ENCODE measurements at places on chromosomes 4 and X. TPM values are rescaled to one million over a fixed set of nuclear protein-coding genes. Genes with fewer than 3 reads are reported as not detected.

ALB gene
- not detected for total RNA-seq

CENPVL3 gene
- not detected for total RNA-seq

ZCCHC12 gene
- not detected for total RNA-seq

SAP30 gene
- 50.1 TPM for total RNA-seq

GAB1 gene
- total RNA-seq = 67.5 TPM

GYPB gene
- total RNA-seq = not detected

NAP1L2 gene
- total RNA-seq = 0.48 TPM

RTL5 gene
- total RNA-seq = 3.3 TPM

- DNase-seq = no peak
Observed at GRCh38 chr4:177118596-177118995, 191.1 kb upstream of the NEIL3 start.

DNA sequence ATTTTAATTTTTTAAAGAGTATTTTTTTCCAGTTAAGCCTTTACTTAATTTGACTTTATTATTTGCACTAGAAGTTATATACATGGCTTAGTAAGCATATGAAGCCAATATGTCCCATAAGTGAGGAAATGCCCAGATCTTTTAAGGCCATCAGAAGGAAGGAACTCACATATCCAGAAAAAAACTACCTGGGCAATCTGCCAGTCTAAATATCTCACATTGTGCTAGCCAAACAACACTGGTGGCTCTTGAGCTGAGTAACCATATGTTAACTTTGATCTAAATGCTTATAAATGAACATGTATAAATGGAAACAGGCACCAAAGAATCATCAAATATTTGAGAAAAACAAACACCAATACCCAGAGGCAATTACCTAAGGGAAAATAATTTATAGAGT, 138.6 kb upstream of the APOOL start:
- no peak for DNase-seq

DNA sequence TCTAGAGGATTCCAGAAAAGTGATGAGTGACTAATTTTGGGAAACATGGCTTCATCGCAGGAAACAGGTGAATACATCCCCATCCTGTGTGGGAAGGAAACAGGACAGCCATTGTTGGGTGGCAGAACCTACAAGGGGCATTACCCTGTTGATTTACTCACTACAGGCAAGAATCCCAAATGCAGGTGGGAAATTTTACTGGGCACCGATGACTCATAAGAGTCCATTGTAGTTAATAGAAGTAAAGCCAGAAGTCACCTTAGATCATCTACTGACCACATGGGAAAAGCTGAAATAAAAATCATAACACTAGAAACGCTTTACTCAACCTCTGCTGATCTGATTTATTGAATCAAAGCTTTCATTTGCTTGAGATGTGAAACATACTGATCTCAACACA, 136.4 kb downstream of the TRIML1 start:
- no peak for DNase-seq

GRCh38 chr4:85113706-85114105, 147.2 kb upstream of the WDFY3 start:
- DNase-seq = no peak

DNA sequence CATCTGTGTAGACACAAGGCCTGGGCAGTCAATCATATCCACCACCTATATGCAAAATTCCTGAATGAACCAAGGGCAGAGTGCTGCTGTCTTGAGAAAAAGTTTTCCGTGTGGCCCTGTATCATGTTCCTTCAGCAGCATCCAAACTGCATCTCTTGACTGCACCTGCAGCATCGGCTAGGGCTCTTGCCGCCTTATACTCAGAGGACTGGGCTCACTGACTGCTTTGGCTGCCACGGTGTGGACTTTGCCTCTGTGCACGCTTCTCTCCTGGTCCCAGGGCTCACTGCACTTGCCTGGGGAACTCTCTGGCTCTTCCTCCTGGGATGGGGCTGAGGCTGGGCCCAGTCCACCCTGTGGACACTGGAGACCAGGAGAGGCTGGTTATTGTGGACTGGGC, 39.5 kb upstream of the STS start:
- no peak for DNase-seq

DNA sequence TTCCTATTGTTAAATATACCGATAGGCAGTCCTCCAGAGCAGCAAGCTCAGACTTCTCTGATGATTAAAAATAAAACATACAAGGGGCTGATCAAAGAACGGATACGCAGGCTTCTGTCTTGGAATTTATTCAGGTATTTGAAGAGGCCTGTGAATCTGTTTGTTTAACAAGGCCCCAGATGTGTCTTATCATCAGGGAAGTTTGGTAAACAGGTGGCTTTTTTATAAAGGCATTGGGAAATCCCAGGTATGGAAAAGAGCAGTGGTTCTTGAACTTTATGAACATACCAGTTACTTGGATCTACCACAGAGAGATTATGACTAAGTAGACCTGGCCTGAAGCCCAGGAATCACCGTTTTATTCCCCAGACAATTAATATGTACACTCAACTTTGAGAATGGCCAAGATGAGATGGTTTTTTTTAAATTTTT, 47.9 kb downstream of the SOWAHB start:
- no peak for DNase-seq

DNA sequence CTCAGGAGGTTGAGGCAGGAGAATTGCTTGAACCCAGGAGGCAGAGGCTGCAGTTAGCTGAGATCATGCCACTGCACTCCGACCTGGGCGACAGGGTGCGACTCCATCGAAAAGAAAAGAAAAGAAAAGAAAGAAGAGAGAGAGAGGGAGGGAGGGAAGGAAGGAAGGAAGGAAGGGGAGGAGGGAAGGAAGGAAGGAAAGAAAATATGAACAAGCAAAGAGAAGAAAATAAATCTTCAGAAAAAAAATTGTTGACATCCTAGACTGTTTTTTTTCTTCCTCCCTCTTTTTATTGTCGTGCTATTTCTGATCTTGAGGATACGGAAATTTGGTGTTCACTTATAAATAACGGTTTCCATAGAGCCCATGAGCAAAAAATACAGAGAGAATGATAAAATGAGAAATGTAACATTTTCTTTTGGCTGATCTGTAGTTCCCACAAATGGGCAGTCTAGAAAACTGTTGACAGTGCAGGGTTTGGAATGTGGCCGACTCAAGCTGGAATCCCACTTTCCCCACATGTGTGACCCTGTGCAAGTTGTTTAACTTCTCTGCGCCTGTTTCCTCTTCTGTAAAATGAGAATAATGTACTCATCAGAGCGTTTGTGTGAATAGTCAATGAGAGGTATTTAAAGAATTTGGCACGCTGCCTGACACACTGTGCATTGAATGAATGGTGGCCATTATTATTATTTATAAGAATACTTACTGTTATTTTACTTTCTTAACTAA, 19.4 kb downstream of the SORBS2 start:
- DNase-seq = no peak

GRCh38 chr4:139416073-139416673, 37.7 kb upstream of the RAB33B start:
- no peak for DNase-seq

- DNase-seq = no peak
Observed at GRCh38 chr4:112343330-112344080, 46.3 kb downstream of the ALPK1 start.

GRCh38 chr4:183183906-183184535, 85.0 kb downstream of the WWC2 start:
- no peak for DNase-seq

- DNase-seq = no peak
Observed at GRCh38 chr4:13584481-13584880, 40.2 kb upstream of the NKX3-2 start.

- no peak for DNase-seq
Observed at GRCh38 chr4:184854673-184855072, 28.9 kb upstream of the ACSL1 start.

- peak; percentile 55 for DNase-seq
Observed at GRCh38 chrX:56232221-56233082, at the start of gene KLF8. KLF8 (plus strand) TSS chrX:56232356; CDS start chrX:56233335, 979 bp downstream.

- no peak for DNase-seq
Observed at GRCh38 chr4:133474501-133474900, 325.4 kb downstream of the PCDH10 start.

DNA sequence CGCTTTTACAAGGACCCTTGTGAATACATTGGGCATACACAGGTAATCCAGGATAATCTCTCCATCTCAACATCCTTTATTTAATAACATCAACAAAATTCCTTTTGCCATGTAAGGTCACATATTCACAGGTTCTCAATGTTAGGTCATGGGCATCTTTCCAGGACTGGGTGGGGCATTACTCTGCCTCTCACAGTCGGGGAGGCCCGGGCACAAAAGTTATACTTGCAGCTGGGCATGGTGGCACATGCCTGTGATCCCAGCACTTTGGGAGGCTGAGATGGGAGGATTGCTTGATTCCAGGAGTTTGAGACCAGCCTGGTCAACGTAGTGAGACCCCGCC, 93.7 kb upstream of the AP1S2 start:
- no peak for DNase-seq

GRCh38 chr4:78653655-78654054, 102.1 kb downstream of the ANXA3 start:
- no peak for DNase-seq

All from breast epithelium (tissue), 4 donors.